HEK293T (cell line): ENCODE measurements at places on chromosomes 4 and X.

DNA sequence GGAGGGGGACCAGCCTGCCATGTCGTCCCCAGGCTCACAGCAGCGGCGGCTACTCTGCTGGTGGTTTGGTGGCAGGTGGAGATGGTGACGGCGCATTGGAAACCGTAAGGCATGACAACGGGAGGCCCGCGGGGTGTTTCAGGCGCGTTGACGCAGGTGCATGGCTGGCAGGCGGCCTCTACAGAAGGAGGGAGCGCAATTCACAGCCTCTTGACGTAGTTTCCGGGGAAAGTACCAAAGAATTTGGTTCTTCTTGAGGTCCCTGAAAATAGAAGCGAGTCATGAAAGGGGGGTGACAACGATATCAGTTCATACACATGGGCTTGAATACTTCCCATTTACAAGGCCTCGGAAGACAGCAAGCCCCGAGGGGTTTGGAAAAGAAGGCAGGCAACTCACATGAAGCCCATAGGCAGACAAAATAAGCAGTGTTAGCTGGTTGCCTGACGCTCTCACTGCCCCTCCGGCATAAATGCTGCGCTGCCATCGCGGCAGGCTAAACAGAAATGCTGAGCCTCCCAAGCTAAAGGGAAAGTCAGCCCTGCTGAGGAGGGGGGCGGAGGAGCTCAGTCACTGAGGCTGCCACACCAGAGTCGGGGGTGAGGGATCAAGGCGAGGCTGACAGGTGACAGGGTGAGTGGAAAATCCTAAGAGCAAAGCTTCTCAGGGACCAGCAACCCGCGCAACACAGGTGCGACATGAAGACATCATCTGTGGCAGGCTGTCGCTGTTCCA is 52.3 kb upstream of the PDLIM3 start:
- no peak for DNase-seq

DNA sequence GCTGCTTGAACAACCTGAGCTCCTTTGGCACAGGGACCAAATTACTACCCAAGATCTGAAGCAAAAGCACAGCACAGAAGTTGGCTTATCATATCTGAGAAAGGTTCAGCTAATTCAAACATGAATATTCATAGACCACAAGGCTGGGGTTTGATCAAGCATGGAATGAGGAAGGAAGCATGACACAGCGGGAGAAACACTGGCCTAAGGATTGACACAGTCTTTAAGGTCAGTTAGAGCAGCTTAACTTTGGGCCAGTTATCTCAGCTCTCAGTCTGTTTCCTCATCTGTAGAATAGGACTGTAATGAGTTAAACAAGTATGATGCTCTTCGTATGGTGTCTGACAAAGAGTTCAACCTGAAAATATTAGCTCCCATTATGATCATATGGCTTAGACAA is 88.5 kb upstream of the CBR4 start:
- no peak for DNase-seq

DNA sequence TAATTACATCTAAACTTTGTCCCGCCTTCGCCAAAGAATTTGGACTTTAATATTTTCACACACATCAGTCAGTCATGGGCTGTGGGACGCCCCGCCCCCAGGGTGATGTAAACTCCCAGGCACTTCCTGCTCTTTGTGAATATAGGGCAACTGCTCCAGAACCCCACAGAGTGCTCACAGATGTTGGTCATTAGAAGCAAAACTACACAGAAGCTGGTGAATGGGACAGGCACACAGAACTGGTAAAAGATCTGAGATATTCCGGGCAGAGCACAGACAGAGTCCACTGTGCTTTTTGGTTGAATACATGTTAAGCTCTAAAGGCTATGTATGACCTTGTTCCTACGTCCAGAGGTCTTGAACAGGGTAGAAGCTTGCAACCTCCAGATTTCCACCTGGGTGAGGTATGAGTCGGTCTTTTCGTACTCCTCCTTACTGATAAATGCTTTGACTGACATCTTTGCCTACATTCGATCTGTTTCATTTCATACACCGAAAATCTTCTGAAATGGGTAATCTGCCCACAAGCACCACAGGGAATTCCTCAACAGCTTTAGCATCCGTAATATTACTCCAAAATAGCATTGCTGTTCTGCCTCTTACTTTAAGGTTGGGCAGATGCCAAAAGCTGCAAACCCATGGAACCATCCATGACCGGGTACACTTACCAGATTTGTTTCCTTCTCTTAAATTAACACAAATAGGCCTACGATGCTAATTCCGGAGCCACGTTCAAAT is 144.6 kb downstream of the AMELX start:
- no peak for DNase-seq

- no peak for DNase-seq
Observed at GRCh38 chrX:112967341-112967740, 126.7 kb upstream of the AMOT start.

- no peak for DNase-seq
Observed at GRCh38 chr4:738781-739280, 33.2 kb downstream of the PCGF3 start.

GRCh38 chrX:137353404-137353803 is 212.5 kb upstream of the ZIC3 start:
- DNase-seq, result no peak

- DNase-seq, result no peak
Observed at GRCh38 chr4:6365545-6366086, 96.0 kb downstream of the WFS1 start.

DNA sequence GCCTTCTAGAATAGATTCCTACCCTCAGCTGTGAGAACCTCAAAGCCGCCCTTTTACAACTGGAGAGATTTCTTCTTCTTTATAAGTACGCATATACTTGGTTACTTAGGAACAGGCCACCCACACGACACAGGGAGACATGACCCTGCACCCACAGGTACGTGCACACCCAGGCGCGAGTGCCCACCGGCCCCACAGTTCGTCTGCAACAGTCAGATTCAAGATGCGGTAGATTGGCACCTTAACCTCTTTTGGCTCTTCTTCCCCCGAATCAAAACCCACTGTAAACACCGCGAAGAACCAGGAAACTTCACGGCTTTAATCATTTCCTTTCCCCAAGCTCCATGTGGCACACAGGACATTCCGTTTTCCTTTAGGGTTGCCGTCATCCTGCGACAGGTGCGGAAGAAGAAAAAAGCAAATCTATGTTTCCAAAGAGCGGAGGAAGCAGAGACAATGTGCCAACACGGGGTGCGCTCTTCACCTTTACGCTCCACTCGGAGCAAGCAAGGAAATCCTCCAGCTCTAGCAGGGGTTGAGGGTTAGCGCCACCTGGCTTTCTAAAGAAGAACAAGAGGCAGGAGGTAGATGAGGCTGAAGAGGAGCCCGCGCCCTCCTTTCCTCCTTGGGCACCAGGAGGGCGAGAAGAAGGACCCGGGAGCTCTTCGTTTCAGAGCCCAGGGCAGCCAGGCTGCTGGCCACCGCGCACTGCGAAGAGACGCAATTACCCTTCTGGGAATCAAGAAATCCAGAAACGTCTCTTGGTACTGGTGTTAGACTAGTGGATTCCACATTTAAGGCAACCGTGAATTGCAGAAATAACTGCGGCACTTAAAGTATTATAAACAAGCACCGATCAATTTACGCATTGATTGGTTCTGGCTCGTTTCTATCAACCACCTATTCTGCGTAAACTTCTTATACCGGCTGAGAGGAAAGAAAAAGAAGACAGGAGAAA is 35.7 kb downstream of the HAND2 start:
- DNase-seq, result peak; percentile 74

DNA sequence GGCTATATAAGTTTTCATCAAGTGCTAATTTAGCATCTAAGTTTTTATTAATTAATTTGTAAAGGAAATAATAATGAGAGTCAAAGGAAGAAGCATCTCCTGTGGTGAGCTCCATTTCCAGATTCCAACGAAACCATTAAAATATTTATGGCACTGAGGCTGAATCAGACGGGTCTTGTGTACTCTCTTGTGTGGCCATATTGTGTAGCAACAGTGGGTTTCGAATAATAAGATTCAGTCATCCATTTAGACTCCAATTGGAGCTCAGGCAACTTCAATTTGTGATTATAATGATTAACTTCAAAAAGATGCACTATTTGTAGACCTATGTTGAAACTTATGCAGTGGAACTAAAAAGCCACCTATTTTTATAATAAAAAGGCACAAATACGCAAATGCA is 82.4 kb downstream of the SNCA start:
- no peak for DNase-seq

DNA sequence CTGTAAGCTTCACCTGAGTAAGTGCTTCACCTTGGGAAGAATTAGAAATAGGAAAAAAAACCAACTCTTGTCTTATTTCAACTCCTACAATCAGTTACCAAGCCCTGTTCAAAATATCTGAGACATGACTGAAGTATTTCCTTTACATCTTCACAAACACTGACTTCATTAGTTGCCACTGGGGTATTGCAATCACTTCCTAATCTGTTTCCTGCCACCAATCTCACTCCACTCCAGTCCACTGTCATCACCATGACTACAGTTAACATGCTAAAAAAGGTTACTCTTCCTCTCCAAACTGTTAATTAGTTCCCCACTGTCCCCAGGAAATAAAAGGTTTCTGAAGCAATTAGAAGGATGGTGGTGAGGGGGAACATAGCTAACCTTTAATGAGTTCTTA is 3.3 kb upstream of the SUPT20HL1 start:
- no peak for DNase-seq

DNA sequence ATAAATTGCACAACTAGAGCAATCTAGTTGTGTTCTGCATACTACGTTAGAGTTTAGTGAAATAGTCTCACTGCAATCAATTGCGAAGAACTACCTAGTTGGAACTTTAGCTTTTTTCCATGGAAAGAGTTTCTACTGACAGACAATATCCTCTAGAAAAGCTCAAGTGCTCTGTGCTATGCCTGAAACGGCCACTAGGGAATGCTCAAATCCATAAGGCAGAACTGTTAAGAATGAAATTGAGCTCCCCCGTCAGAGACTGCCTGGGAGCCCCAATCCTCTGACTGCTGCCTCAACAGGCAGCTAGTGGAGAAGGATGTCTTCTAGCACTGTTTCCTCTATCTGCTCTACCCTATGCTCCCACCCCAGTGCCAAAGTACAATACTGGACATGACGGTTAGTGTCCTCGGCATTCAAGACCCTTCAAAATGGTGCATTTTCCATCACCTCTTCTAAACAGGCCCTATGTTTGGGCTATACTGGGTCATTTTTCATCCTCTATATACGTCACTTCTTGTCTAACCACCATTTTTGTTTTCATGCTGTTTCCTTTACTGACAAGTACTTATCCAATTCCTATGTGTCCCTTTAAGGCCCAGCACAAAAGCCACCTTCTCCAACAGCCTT is 35.3 kb downstream of the FRMD7 start:
- DNase-seq, result peak; percentile 73

DNA sequence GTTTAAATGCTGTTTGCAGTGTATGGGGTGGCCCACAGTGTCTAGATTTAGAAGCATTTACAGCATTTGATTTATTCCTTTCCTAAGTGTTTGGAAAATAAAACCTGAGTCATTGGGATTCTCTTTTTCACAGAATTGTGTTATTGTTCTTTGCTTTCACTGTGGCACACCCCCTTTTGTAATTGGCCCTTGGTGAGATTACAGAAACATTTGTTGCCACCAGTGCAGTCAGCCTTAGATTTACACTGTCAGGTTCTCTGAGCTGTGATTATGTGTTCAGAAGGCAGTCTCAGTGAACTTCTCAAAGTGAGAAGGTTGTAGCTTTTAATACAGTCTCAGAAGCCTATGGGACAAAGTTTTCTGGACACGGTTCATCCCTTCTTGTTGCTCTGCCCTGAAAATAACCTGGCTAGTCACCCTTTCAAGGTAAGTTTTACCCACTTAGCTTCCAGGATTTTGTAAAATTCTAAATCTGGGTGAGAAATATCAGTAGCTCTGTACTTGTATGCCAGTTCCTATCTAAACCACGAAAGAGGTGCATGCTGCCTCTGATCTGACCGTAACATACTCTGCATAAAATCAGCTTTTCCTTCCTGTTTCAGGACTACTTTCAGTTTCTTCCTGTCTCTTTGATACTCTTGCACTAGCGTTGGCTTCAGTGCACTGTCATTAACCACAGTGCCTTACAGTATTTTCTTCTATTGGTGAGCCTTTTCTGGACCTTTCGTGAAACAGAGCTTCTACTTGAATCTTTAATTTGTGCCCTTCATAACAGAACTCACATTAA is 12.6 kb downstream of the RUFY3 start:
- DNase-seq, result no peak

DNA sequence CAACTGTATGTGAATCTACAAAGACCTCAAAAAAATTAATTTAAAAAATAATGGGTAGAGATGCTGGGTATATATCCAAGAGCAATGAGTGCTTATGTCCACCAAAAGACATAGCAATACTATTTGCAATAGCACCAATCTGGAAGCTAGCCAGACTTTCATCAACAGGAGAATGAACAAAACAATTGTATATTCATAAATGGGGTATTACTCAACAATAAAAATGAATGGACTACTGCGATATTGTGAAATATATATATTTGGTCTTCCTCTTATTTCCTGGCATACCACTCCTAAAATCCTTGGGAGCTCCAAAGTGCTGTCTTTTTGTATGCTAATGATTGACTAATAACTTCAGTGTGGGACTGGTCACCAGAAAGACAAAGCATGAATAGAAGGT is 77.5 kb downstream of the MSN start:
- no peak for DNase-seq

- DNase-seq, result no peak
Observed at GRCh38 chrX:41178201-41178600, 93.0 kb downstream of the USP9X start.

GRCh38 chr4:42655921-42656678 is 805 bp downstream of the ATP8A1 start:
- DNase-seq, result peak; percentile 28

- DNase-seq, result no peak
Observed at GRCh38 chr4:172770787-172771186, 397.8 kb upstream of the GALNT7 start.

DNA sequence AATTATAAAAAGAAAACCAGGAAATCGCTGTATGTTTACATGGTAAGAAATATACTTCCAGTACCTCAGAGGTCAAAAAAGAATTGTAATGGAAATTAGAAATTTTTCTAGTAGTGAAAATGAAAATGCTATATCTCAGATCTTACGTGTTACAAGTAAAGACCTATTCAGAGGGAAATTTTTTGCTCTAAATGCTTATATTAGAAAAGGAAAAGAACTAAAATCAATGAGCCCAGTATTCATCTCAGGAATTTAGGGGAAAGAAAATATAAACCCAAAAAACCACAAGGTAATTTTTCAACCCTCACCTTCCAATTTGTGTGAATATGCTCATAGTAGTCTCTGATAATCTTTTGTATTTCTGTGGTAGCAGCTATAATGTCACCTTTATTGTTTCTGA is 145.6 kb downstream of the RAP1GDS1 start:
- no peak for DNase-seq

DNA sequence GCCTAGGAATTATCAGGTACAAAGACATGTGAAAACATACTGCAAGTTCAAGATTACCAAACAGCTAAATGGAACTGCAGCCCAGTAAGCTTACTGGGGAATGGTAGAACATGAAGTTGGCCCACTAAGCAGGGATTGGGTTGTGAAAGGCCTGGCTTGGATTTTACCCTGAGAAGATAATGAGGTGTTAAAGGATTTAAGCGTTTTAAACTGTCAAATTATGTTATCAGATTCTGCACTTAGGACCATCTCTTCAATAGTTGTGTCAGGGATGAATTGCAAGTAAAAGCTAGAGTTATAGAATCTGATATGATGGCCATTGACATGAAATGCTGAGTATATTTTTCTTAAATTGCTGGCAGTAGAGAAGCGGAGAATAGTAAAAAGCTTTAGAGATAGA is 225.7 kb downstream of the GRID2 start:
- DNase-seq, result no peak
